ENCODE measurements at places on chromosomes 3 and 15.
A peak's percentile ranks its signal among the peaks of the same experiment; 100 is the strongest.

DNA sequence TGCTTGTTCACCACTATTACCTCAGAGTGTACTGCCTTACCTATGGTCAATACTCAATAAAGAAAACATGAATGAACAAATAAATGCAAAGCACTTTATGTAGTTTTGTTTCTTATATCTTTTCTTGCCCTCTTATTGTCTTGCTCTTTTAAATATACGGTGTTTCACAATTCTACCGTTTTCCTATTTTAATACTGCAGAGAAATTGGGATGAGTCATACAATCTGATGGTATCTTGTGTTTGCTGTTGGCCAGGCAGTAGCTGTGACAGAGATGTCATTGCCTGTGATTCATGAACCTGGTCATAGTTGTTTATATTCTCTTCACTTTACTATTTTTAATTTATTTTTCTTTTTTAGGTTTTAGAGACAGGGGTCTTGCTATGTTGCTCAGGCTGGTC, 48.3 kb downstream of the SERP1 start:
- DNase-seq, result peak; percentile 84

DNA sequence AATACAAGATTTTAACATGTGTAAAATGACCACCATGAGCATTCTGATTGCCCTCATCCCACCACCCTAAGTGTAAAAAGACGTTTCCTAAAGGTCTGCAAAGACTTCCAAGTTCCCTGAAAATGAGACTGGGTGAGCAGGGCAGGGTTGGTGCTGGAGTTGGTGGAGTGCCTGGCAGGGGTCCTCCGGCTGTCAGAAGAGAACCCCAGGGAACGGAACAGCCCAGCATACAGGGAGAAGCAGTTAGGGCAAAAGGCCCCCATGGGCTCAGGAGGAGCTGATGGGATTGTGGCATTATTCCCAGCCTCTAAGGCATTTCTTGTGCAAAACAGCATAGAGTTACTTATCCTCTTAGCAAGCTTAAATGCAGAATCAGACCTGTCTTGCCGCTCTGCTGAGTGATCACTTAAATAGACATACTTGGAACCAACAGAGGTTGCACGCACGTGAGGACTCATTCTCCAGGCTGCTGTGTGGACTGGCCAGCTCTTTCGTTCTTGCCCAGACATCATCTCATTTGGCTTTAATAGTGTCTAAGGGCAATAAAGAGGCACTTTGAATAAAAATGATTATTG, 36.0 kb downstream of the XYLB start:
- DNase-seq, result no peak

GRCh38 chr3:46898321-46899150, 21.0 kb downstream of the PTH1R start:
- no peak for DNase-seq

DNA sequence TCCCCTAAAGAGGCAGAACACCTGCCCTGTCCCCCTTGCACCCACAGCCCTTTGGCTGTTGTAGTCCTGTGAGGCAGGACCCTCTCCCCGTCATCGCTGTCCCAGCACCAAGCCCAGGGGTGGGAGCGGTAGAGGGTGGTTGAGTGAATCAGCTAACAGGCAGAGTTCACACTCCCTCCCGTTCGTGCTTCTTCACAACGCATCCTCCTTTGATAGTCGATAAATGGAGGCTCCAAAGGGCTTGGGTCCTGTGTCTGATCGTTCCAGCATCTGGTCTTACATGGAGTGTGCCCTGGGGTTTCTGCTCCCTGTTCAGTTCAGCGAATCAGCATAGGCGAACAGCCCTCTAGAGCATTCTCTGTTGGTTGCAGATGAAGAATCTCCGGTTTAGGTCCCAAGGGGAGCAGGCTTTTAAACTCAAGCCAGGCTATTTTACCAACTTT, 820 bp upstream of the HMCES start:
- DNase-seq, result peak; percentile 27

- peak; percentile 91 for DNase-seq
These were observed 558.7 kb upstream of the KCNMB2 start for GRCh38 chr3:177977381-177978158.

GRCh38 chr3:146159616-146160320, 1.2 kb downstream of the PLOD2 start:
- DNase-seq, result no peak

DNA sequence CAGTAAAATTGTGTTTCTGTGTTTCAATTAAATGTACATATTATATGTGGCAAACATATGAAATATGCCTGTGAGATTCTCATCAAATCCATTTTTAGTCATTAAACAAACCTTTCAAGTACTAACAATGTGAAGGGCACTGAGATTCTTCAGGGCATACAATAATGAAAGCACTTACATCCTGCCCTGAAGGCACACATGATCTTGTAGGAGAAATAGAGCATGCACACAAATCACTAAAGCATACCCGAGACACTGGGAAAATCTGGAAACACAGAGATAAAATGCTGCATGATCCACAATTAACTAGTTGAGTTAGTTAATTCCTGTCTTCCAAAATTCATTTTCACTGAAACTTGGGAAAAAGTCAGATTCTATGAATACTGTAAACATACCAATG, 810.5 kb upstream of the NECTIN3 start:
- DNase-seq, result peak; percentile 11

DNA sequence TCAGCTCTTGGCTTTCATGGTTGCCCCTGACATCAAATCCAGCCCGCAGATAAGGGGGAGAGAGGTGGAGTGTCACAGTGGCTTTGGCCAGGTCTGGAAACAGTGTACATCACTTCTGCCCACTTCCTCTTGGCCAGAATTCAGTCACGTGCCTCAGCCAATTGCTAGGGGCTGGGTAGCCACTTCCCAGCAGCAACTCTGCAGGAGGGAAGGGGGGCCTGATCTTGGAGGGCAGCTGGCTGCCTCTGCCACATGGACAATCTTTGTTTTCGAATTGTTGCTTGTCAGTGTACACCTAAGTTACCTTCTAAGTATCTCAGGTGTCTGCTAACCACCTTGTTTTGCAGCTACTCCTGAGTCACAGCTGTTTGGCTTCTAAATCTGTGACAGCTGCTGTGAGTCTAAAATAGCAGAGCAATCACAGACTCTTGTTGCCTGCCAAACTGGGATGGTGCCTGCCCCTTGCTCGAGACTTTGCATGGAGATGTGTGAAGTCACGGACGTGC, 41.0 kb upstream of the LIMD1 start:
- DNase-seq, result peak; percentile 65

- peak; percentile 43 for DNase-seq
These were observed 401 bp downstream of the SEC11A start for GRCh38 chr15:84715441-84716035.

- DNase-seq, result no peak
These were observed 182.3 kb upstream of the LINGO1 start for GRCh38 chr15:77815015-77815414.

DNA sequence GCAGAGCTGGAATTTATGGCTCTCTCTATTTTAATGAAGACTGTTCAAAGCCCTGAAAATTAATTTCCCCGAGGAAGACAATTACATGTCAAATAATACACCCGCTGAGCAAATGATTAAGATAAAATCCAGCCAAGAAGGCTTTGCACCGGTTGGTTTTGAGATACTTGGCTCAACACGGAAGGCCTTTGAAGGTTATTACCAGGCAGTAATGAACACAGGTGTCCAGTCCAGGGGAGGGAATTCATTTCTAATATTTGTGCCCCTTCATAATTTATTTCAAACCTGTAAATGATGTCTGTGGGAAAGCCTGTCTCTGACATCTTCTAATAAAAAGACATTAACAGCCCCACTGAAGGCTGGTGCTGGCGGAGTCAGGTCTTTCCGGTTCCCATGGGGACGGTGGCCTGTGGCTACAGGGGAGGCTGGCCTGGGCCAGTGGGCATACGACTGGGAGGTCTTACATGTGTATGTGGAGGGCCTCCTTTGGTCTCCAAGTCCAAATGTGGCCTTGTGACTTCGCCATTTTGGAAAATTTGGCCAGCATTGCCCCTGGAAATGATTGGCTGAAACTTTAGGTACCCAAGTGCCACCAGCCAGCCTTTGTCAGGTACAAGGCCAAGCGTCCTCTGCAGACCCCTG, 49.9 kb upstream of the IQSEC1 start:
- DNase-seq, result no peak

DNA sequence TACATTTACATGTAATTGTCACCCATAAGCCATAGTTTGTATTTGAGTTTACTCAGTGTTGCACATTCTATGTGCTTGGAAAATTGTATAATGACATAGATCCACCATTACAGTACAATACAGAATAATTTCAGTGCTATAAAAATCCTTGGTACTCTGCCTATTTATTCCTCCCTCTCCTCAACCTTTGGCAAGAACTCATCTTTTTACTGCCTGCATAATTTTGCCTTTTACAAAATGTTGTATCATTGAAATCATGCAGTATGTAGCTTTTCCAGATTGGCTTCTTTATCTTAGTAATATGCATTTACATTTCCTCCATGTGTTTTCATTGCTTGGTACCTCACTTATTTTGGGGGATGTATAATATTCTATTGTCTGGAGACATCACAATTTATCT, 786.9 kb upstream of the SEMA6D start:
- no peak for DNase-seq

DNA sequence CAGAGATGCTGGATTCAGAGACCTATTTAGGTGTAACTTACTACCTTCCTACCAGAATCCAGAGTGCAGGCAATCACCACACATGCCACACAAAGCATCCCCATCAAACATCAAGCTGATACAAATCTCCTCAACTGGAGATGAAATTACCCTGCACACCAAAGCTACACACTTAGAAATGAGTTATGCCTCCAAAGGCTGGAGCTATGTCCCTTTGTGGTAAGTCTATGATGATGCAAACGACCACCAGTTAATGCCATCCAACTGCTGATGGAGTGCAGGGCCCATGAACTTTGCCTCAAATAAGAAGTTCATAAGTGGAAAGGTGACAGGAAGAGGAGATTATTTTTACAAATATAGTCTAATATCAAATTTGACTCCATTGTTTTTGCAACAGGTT, 38.1 kb downstream of the PDZRN3 start:
- DNase-seq, result no peak

DNA sequence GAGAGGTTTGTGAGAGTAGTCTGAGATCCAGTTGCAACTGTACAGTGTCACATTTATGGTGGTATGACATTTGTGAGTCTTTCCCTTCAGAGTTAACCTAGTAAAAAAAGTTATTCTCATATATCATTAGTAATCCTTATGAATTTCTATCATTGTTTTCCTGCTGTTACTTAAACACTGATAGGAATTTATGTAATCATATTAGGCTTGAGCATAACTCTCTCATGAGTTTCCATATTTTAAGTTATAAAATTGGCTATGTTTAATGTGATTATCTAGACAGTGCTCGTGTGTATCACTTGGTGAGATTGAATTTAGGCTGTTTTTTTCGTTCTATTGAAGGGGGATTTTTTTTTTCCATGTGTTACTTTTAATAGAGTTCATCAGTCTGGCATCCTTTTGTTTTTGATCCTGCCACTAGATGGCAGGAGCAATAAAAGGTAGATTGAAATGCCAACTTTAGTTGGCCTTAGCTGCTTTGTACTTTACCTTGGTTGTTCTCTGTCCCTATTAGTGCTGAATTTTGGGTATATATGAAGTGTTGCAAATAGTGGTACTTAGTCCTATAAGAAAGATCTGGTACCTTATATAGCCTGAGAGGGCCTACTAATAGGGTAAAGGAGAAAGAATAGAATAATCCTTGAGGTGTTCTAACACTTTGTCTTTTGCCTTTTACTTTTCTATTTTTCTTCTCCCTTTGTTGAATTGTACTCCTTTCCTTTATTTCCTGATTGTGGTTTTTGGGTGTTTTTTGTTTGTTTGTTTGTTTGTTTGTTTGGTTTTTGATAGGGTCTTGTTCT, 17.9 kb downstream of the STT3B start:
- peak; percentile 39 for DNase-seq

DNA sequence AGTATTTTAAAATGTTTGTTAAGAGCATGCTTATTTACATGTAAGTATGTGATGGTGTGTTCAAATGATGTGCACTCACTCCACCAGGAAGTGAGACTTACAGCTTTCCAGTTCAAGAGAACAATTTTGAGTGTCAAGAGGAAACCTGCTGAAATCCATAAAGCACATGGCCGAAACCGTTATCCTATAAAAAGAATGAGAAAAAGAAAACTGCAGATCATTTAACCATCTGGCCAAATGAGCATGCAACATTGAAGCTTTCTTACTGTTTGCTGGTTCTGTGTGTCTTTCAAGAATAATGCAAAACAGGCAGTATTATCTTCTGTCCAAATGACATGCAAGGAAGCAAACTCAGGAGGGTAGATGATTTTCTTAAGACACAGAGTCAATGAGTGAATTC, 26.3 kb downstream of the GABRR3 start:
- DNase-seq, result no peak

DNA sequence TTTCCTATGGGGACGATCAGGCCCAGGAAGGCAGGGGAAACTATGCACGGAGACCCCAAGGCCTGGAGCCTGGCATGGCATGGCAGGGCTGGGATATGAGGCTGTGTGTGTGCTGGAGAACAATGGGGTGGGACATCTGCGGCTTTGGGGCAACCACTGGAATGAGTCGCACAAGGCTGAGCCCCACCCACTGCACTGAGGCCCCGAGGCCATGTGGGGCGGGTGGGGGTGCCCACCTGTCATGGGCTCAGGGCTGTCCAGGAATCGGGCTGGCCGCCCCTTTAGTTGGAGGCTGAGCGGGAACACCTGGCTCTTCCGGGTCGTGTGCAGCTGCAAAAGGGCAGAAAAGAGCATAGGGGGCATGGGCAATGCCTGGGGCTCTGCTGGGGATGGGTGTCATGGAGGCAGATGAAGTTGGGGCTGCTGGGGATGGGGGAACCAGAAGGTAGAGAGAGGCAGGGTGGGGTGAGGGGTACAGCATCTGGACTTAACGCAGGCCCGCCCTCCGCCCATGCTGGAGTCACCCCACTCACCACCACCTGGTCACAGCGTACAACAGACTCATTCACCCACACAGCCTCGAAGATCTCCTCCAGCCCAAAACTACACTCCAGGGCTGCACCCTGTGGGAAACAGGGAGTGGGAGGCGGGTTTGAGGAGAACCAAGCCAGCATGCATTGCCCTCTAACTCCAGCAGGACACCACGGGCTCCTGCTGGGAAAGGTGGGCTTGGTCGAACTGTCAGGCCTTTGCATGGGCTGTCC, 31.1 kb downstream of the PLXND1 start:
- DNase-seq, result no peak

GRCh38 chr3:190208196-190208595, 87.5 kb upstream of the P3H2 start:
- DNase-seq, result no peak

GRCh38 chr3:57093971-57094535, 33.6 kb downstream of the SPATA12 start:
- DNase-seq, result no peak

- DNase-seq, result peak; percentile 72
These were observed 97.3 kb downstream of the ISL2 start for GRCh38 chr15:76433798-76434400.

Data from EH (cell line).